Epithelial cell of alveolus of lung (primary cell): ENCODE measurements at places on chromosomes 13 and 19. TPM values are rescaled to one million over a fixed set of nuclear protein-coding genes. Genes with fewer than 3 reads are reported as not detected.

Gene IFI30
- 9.3 TPM in 1 of 2 replicates, not detected in the other for total RNA-seq

Gene DIRAS1
- 0.26 and 3.5 TPM in 2 replicates for total RNA-seq

Gene ESD
- 147 and 154 TPM in 2 replicates for total RNA-seq

Gene NTN5
- total RNA-seq = 0.72 TPM in 1 of 2 replicates, not detected in the other

Gene HIPK4
- under 0.01 TPM in 1 of 2 replicates, not detected in the other for total RNA-seq

Gene KLK3
- total RNA-seq = not detected in 2 replicates

Gene MBD3L2
- total RNA-seq = not detected in 2 replicates

Gene GJB2
- 0.24 and 0.78 TPM in 2 replicates for total RNA-seq

Gene ARID3A
- total RNA-seq = 12.2 and 14.5 TPM in 2 replicates

Gene RASGRP4
- not detected in 2 replicates for total RNA-seq

Gene ZNF71
- 7.0 and 11.7 TPM in 2 replicates for total RNA-seq

Gene CFAP97D2
- not detected in 2 replicates for total RNA-seq

Gene RNF17
- total RNA-seq = not detected in 2 replicates

Gene DCT
- total RNA-seq = 0.32 TPM in 1 of 2 replicates, not detected in the other

Gene SMIM44
- total RNA-seq = not detected in 2 replicates

Gene TEAD2
- 56.4 and 70.2 TPM in 2 replicates for total RNA-seq

Gene ZNF134
- 16.9 and 32.7 TPM in 2 replicates for total RNA-seq

Gene TJP3
- 0.26 TPM in 1 of 2 replicates, not detected in the other for total RNA-seq

Gene SCGB2B2
- not detected in 2 replicates for total RNA-seq

Gene ANGPTL8
- total RNA-seq = not detected in 2 replicates

Gene PSG2
- total RNA-seq = not detected in 2 replicates

Gene CDC42EP5
- 56.0 and 60.0 TPM in 2 replicates for total RNA-seq

Gene TLE2
- total RNA-seq = 3.9 and 29.4 TPM in 2 replicates

Gene ZNF527
- 3.0 and 3.3 TPM in 2 replicates for total RNA-seq

Gene KIR2DL3
- not detected in 2 replicates for total RNA-seq

Gene FXYD5
- 85.0 and 149 TPM in 2 replicates for total RNA-seq

Gene CRB3
- 1.7 TPM in 1 of 2 replicates, not detected in the other for total RNA-seq

Gene C1QTNF9B
- 0.26 TPM in 1 of 2 replicates, not detected in the other for total RNA-seq

Gene IZUMO4
- 0.13 and 2.9 TPM in 2 replicates for total RNA-seq

Gene PABPC3
- under 0.01 and 0.56 TPM in 2 replicates for total RNA-seq

Gene PSG3
- not detected in 2 replicates for total RNA-seq
